ENCODE measurements at places on chromosomes 1 and 21.

DNA sequence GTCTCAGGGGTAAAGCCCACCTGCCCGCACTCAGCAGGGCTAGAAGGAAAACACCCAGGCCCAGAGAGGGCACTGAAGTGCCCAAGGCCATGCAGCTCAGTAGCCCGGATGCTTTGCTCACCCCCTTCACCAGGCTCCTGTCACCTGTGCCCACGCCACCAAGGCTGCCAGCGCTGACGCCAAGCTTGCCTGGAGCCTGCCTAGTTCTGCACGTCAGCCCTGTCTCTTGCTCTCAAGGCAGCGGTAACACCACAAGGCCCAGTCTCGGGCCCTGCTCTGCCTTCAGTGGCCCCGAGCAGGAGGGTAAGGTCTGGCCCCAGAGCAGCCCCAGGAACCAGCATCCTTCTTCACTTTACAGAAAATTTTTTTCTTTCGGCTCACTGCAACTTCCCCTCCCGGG, 7.7 kb downstream of the TMEM63A start:
- DNase-seq: no peak

DNA sequence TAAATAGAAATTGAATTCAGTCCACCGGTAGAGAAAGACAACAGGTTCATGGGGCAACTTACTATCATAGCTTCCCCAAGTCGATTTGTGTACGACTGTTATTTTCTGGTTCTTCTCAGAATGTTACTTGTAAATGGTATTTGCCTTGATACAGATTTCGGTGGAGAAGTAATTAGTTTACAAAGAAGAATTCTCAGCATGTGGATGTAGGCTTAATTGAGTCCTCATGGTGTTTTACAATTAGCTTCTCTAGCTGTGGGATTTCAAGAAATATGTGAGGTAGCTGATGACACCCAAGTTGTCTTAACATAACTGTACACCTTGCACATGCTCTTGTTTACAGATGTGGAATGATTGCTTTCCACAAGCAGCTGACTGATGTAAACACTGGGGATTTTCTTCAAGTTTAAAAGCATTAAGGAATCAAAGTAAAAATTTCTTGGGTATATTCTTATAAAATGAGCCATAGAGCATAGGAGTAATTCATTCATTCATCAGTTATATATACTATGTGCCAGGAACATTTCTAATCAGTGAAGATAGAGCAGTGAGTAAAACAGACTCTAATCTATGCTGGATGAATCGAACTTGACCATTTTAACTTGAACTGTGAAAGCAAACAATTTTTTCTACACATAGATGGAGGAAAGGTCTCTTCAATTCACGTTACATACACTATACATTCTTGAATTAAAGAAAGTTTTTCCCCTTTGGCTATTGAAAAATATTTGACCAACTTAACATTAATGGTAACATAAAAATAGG, 1.4 kb downstream of the MACO1 start:
- DNase-seq: no peak

DNA sequence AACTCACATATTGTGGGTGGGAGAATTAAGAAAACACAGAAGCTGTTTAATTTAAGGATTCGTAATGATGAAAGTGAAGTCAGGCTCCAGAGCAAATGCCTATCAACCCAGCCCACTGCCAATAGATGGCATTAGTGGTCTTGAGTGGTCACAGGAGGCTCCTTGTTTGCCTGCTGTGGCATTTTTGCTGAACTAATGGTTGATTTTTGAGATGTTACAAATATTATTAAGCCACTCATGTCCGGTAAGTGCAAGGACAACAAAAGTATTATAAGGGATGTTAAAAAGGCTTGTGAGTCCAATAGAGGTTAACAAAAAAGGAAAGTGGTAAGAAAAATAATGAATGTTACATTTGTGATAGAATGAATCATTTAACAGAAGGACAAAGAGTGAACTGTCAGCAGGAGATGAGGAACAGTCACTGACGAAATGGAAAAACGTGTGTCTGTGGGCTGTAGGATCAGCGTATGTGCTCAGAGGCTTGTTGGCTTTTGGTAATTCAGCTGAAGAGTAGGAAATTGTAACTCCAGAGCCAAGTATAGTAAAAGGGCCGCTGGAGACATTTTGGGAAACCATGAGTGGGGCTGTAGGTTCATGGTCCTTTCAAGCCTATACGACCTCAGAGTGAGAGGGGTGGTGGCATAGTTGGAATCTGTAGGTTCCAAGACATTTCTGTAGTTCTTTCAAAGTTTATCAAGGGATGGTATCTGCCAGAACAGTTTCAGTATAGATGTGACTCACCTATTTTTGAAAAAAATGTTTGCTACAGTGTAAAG, 11.2 kb downstream of the SFT2D2 start:
- no peak for DNase-seq

DNA sequence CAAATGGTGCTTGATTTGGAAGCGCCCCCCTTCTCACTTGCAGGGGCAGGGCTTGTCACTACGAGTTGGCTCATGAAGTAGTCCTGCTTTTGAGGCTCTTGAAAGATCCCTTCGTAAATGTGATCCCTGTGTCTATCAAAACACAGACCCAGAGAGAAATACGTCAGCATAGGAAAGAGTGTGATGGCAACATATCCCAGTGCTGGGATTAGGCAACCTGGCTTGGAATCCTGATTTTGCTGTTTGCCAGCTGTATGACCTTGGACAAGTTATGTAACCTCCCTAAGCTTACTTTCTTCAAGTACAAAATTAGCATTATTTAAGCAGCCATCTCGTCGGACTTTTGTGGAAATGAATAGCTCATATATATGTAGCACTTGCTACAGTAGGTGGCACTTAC, 228.4 kb downstream of the ATG4C start:
- no peak for DNase-seq

DNA sequence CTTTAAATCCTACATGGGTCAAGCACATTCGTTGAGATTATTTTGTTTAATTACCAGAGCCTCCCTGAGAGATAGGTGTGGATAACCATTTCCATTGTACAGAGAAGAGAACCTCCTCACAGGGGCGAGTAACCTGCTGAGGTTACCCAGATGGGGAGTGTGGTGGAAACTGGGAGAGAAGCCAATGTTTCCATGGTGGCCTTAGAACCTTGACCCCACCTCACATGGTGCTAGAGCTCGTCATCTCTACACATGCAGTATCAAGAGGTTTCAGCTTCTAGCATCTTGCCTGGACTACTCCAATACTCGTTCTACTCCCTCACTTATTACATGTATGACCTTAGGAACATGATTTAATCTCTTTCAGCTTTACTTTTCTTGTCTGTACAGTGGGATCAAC, 4.8 kb downstream of the REG4 start:
- no peak for DNase-seq

- DNase-seq: no peak
Measured at GRCh38 chr1:202135221-202135721, 9.3 kb downstream of the ARL8A start.

- DNase-seq: no peak
Measured at GRCh38 chr1:87972811-87973210, 644.1 kb downstream of the LMO4 start.

- no peak for DNase-seq
Measured at GRCh38 chr1:119227456-119227855, 87.0 kb upstream of the WARS2 start.

Data from activated naive CD4-positive, alpha-beta T cell (primary cell).